ENCODE measurements at places on chromosomes 2 and 18. TPM values are rescaled to one million over a fixed set of nuclear protein-coding genes. Genes with fewer than 3 reads are reported as not detected.

Gene AQP12A
- not detected for total RNA-seq

Gene ANKRD12
- total RNA-seq, result 72.3 TPM

- no peak for DNase-seq
These were observed 86.5 kb upstream of the PPP1CB start for GRCh38 chr2:28665041-28665704.

GRCh38 chr2:172938713-172939375, 136.8 kb upstream of the MAP3K20 start:
- no peak for DNase-seq

- no peak for DNase-seq
These were observed 121.2 kb downstream of the NRP2 start for GRCh38 chr2:205803500-205803899.

DNA sequence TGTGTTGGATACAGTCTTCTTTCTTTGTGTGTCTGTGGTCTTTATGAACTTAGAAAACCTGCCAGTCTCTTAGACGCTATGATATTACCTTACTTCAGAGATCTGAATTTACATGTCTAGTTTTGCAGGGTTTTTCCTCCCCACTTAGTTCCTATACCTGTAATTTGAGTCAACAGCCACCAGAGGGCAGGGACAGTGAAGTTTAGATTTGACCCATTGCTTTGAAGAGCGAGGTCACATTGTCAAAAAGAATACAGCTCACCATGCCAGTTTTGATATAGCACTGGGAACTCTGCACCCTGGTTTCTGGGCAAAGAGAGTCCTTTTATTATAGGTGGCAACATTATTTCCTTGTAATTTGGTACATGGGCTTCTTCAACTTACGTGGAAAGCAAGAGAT, 102.3 kb downstream of the MAPK4 start:
- no peak for DNase-seq

GRCh38 chr2:151367571-151367970, 10.2 kb downstream of the TNFAIP6 start:
- no peak for DNase-seq

DNA sequence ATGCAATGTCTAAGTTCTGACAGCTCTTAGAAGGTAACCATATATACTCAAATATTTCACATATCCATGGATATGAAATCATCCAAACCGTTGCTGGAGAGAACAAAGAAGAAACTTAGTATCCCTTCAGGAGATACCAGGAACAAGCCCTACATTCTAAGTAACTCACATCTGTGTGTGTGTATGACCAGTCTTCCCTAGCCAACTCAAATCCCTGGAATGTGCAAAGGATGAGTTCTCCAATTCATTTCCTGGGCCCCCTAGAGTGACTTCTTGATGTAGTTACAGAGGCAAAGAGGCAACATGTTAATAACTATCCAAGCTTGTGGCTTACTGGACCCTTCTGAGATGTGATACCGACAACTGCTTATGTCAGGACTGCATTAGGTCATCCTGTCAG, 20.1 kb downstream of the TPGS2 start:
- DNase-seq, result no peak

- no peak for DNase-seq
These were observed 719.4 kb downstream of the SOCS6 start for GRCh38 chr18:71008257-71008656.

Data from activated naive CD4-positive, alpha-beta T cell treated with anti-CD3 and anti-CD28 coated beads, Interleukin-2, amount 50 U/mL, for 72 hours (primary cell).